NCI-H774 (cell line): ENCODE measurements at places on chromosomes 7 and 10.

DNA sequence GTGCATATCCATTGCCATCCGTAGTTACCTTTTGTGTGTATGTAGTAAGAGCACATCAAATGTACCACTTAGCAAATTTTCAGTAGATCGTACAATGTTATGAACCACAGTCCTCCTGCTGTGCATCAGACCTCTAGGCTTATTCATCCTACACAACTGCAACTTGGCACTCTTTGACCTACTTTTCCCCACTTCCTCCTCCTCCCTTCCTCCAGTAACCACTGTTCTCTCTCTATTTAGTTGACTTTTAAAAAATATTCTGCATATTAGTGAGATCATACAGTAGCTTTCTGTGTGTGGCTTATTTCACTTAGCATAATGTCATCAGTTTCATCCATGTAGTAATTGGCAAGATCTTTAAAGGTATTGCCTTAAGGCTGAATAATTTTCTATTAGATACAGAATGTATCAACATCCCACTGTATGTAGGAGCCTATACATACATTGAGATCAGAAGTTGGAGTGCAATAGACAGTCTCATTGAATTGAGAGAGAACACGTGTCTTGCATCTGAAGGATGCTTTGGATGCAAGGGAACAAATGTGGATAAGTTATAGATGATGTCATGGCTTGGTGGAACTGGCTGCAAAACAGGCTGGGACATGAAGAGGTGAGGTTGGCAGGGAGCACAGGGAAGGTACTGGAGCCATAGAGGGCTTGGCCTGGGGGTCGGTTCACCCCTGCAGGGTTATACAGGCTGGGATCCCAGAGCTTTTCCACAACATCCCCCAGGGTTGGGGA is 83.0 kb upstream of the FAM180A start:
- DNase-seq, result no peak

DNA sequence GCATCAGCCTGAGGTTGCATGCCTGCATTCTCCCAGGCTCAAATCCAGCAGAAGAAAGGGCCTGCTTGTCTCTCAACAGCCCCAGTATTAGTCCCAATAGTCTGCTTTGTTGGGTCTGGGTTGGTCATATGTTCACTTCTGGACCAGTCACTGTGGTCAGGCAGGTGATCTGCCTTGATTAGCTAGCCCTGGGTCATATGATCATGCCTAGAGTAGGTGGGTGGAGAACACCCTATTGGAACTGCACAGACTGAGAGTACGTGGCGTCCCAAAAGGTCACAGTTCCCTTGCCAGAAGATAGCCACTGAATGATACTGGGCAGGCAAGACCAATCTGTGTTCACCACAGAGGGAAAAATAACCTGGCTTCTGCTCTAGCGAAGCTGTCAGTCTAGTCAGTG is 80.1 kb downstream of the SH2D4B start:
- no peak for DNase-seq

DNA sequence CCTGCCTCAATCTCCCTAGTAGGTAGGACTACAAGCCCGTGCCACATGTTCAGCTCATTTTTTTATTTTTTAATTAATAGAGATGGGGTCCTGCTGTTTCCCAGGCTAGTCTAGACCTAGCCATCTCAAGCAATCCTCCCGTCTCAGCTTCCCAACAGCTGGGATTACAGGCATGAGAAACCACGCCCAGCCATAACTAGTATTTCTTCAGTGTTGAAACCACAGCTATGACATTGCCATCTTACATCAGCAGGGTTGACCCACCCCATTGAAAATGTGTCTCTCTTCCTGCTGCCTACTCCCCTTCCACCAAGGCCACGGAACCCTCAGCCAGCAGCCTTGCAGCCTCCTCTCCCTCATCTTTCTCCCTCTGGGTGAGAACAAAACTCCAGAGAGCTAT is 62.1 kb upstream of the ZNF746 start:
- DNase-seq, result no peak

DNA sequence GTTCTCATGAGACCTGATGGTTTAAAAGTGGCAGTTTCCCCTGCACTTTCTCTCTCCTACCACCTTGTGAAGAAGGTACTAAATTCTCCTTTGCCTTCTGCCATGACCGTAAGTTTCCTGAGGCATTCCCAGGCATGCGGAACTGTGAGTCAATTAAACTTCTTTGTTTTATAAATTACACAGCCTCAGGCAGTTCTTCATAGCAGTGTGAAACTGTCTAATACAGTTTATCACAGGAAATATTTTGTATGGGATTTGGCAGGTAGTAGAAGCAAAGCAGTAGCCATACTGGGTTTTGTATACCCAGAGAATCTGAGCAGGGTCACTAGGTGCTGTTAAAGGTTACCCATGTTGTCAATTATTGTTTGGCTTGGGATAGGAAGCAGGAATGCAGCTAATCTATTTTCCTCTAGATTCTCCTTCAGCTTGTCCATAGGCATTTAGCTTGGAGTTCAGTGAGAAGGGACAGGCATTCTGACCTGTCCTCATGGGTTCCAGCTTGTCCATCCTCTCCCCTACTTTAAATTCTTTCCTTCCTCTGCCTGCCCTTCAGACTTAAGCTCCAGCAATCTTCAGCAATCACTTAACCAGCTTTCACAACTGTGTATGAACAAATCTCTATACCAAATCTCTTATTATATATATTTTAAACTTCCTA is 186.7 kb downstream of the PCLO start:
- DNase-seq, result no peak

GRCh38 chr7:27999829-28000228 is 180.8 kb downstream of the JAZF1 start:
- DNase-seq, result no peak

DNA sequence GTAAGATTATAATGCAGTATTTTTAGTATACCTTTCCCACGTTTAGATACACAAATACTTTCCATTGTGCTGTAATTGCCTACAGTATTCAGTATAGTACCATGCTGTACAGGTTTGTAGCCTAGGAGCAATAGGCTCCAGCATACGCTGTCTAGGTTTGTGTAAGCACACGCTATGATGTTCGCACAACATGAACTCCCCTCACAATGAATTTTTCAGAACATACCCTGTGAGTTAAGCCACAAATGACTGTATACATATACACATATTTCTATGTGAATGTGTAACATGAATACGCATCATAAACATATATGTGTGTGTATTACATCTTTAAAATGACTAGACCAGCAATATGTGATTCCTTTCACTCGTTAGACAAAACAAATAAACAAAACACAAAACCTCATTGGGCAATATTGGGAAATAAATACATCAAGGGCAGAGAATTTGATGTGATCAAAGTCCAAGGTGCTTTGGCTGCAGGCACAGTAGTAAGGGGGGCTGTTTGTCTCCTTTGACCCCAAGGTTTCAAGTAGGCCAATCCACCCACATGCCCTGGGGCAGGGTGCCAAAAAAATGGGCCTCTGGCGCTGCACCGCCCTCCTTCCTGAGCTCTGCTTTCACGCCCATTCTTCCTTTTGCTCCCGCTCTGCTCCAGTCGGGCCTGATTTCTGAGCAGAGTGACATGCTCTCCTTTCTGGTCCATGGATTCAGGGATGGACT is 33.9 kb downstream of the CHN2 start:
- no peak for DNase-seq

GRCh38 chr10:132765435-132765834 is 20.5 kb downstream of the NKX6-2 start:
- DNase-seq, result no peak
